ENCODE measurements at places on chromosomes 1 and 21.

DNA sequence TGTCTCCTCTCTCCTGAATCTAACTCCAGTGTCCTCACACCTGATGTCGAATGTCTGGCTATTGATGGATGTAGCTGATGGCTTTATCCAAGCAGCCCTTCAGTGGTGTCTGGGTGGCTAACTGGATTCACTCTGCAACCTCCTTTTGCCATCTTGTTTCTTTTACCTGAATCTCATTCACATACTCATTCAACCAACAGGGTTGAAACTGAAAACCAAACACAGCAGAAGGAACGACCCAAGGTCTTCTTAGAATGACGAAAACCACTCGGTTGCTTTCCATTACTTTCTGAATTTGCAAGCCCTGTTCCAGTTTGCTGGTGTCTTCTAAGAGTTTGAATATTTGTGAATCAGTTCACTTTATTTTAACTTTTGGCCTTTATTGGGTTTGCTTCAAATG is 424.3 kb upstream of the CXADR start:
- DNase-seq, result no peak

- no peak for DNase-seq
These were observed 58.2 kb upstream of the GPR88 start for GRCh38 chr1:100479620-100480338.

GRCh38 chr1:51120629-51121028 is 18.6 kb downstream of the C1orf185 start:
- DNase-seq, result no peak

DNA sequence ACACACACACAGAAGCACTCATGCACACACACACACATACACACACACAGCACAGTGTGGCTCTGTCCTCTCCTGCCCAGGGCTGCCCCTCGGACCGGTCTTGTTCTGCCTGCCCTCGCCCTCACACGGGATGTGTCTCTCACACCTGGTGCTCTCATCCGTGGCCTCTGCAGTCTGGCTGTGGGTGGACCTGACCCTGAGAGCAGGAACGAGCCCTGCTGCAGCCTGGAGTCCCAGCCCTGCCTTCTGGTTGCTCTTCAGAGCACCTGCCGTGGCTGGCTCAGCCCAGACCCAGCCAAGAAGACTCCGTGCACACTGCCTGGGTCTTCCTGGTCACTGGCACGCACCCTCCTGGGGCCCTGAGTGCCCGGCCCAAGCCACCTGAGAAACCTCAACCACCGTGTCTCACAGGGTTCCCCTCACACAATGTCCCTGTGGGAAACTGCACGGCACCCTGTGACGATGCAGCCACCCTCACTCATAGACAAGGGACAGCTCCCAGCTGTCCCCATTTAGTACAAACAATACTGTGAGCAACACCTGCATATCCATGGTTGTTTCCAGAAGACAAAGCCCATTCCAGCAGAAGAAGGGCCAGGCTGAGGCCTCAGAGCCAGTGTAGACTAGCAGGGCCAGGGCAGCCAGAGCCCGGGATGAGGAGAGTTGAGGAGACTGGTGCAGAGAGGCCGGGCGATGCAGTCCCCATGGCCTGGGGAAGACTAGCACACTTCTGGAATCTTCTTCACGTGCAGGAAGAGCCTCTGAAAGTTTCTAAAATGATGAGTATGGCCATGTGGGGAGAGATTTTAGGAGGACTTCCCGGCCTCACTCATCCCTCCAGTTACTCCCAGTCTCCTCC is 234.0 kb downstream of the NPHP4 start:
- DNase-seq, result no peak

- DNase-seq, result peak; percentile 79
These were observed 1.7 kb upstream of the FYB2 start for GRCh38 chr1:56820755-56821461.

All from kidney tubule cell (primary cell).